ENCODE measurements at places on chromosomes 3 and 15. TPM values are rescaled to one million over a fixed set of nuclear protein-coding genes. Genes with fewer than 3 reads are reported as not detected.
A peak's percentile ranks its signal among the peaks of the same experiment; 100 is the strongest.

DNA sequence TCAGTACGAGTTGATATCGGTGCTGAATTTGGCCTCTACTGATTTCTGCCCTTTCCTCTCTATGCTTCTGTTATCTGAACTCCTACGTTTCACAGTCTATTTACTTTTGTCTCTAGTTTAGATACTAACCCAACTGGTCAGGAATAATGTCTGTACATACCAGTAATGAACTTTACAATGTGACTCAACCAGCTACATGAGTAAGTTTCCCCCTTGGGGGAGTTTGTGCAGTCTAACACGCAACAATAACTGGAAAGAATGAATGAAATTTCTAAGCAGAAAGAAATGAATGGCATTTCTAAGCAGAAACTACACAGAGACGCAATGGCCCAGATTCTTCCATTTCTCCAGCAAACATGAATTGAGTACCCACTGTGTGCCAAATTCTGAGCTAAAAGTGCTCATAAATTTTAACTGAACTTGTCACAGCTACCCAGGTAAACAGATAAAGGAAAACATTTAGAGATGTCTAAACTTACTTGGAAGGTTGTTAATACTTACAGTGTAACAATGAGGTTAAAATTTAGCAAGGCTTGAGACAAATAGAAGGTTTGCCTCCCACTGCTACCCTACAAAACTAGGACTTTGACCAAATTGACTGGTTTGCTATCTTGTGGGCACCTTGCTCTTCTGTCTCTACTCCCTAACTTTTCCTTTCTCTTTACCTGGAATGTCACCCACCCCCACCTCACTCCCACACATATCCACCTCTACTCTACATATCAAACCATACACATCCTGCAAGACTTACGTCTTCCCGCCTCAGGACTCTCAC lies 11.6 kb downstream of the UPK1B start:
- DNase-seq = peak; percentile 97

Gene GOLGA6L7
- total RNA-seq = not detected

Gene KBTBD8
- total RNA-seq = 2.7 TPM

DNA sequence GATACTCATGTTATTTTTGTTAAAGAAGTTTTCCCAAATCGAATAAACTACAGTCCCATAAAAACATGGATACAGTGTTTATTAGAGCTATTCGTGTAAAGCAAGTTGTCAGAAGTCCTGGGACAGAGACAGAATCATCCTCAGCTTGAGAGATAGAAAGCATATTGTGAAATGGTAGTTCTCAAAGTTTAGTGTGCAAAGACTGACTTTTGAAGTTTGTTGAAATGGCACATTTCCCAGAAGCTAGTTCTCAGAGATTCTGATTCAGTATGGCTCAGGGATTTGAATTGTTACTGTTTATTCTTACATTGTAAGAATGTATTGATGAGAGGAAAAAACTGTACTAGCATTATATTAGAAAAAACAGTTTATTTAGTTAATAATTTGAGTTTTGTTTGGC lies 22.1 kb downstream of the GABRR3 start:
- peak; percentile 45 for DNase-seq

- no peak for DNase-seq
Measured at GRCh38 chr3:37149257-37149656, 25.1 kb downstream of the LRRFIP2 start.

All from renal cortical epithelial cell (primary cell).